Stimulated activated CD8-positive, alpha-beta memory T cell treated with anti-CD3 and anti-CD28 coated beads, Interleukin-7, amount 100 ng/mL, for 1 hour (primary cell): ENCODE measurements at places on chromosomes 2 and 18.

GRCh38 chr2:25514043-25514637, 159.2 kb downstream of the DTNB start:
- DNase-seq, result no peak

GRCh38 chr18:55314615-55315237, 273.3 kb downstream of the TCF4 start:
- DNase-seq, result no peak

- DNase-seq, result no peak
Observed at GRCh38 chr2:178066890-178067669, 5.5 kb downstream of the PDE11A start.

GRCh38 chr2:108293850-108294249, 5.2 kb downstream of the SULT1C2 start:
- no peak for DNase-seq

DNA sequence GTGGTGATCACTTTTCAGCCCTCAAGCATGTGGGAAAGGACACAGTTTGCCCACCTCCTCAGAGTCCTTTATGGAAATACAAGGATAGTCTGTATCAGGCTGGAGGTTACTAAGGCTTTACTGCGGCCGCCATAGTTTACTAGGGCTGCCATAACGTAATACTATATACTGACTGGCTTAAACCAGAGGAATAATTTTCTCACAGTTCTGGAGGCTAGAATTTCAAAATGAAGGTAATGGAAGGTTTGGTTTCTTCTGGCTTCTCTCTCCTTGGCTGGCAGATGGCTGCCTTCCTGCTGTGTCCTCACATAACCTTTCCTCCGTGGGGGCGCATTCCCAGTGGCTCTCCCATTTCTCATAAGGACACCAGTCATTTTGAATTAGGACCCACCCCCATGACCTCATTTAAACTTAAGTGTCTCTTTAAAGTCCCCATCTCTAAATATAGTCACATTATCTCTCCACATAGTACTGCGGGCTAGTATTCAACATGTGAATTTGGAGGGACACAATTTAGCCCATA, 12.5 kb upstream of the ATIC start:
- DNase-seq, result no peak

- no peak for DNase-seq
Observed at GRCh38 chr2:217231212-217231611, 371.3 kb upstream of the TNP1 start.

DNA sequence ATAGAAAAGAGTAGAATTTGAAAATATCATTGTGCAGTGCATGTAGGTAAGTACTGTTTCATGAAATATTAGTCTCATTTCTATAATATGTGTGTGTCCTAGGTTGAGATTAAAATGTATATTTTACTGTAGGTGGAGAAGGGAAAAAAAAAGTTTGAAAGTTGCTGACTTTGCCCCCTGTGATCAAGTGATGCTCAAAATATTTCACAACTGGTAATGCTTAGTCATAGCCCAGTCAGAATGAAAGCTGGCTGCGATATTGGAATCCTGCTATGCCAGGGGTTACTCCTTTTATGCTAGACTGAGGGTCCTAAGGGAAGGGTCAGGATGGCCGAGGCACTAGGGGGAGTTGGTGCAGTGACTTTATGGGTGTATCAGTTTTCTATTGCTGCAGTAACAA, 19.5 kb upstream of the CFAP36 start:
- no peak for DNase-seq

GRCh38 chr2:33484042-33484621, 7.7 kb downstream of the RASGRP3 start:
- no peak for DNase-seq

DNA sequence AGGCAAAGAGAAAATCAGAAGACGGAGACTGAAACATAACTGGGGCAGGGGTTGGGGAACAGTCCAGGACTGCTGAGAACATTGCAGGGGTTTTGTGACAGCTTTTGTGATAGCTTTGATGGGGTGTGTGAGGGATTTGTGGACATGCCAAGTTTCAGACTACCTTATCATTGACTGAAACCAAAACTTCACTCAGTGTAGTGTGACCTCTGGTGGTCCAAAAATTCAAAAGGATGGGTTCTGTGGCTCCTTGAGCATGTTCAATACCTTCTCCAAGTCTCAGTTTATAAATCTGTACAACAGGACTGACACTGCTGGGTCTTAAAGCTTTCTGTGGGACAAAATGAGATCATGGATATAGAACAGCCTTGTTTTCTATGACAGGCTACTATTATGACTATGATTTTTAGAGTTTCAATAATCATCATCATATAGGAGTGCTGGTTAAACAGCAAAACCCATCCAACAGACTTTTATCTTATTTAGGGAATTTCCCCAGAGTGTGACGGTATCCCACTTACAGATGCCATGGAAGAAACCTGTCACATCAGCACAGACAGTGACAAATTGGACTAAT, 259.2 kb upstream of the SLC14A2 start:
- DNase-seq, result no peak
